ENCODE measurements at places on chromosomes 4 and X.

DNA sequence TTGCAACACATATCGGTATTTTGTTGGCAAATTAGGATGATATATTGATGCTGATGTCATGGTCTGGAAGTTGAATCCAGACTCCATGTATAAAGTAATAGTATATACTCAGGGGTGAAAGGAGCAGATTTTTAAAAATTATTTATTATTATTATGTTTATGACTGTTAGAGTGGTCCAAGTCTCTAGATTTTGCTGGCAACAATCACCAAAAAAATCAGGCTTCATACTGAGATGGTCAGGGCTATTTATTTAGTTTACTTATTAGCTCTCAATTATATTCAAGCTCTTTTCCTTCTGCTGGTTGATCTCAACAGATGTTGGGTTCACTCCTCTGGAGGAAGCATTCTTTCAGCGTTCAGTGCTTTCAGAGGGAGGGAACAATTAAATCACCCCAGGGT lies 73.9 kb upstream of the VCX3B start:
- DNase-seq = peak; percentile 60

GRCh38 chr4:68904786-68905185 lies 46.8 kb downstream of the UGT2A3 start:
- no peak for DNase-seq

- DNase-seq = peak; percentile 73
Observed at GRCh38 chr4:103664436-103665075, 55.2 kb downstream of the TACR3 start.

DNA sequence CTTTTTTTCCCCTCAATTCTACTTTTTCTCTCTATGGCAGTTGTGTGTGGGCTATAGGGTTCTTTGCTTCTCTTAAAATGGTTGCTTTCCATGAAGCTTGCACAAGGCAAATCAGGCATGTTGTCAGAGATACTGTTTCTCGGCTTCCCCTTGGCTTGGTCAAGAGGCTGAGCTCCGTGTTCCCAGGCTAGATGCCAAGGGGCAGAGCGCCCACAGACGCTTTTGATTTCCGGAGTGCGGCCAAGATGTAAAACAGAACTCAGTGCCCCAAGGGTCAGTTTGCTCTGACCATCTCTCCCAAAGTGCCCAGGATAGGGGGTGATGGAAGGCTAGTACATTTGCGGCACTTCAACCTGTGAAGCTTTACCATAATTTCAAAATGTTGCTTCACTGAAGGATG lies 64.2 kb upstream of the DIPK2B start:
- DNase-seq = no peak

DNA sequence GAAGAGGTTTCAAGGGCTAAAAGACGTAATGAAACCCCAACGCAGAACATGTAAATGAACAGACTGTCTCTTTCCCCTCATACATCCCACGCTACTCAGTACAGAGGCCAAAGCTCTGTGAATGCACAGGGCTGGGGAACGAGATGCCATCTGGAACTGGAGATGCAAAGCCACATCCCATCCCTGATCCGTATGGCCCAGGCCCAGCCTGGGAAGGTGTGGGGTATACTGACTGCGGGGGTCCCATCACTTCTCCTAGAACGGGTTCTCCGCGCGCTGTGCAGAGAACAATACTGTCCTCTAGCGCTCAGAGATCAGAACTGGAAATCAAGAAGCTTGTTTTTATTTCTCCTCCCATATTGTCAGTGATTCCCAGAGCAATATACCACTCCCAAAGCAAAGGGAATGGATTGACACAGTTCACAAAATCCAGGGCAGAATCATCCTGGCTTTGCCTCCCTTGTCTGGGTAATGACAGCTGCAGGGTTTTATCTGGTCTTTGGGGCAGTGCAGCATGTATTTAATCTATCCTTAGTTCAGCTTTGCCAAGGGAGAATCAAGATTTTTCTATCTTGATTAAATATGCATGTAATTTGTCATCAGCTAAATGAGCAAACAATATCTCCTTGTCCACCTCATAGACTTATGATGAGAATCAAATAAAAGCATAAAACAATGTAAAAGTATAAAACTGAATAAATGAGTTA lies 47.3 kb upstream of the TLR3 start:
- DNase-seq = peak; percentile 66

- no peak for DNase-seq
Observed at GRCh38 chr4:19720190-19720589, 531.5 kb upstream of the SLIT2 start.

DNA sequence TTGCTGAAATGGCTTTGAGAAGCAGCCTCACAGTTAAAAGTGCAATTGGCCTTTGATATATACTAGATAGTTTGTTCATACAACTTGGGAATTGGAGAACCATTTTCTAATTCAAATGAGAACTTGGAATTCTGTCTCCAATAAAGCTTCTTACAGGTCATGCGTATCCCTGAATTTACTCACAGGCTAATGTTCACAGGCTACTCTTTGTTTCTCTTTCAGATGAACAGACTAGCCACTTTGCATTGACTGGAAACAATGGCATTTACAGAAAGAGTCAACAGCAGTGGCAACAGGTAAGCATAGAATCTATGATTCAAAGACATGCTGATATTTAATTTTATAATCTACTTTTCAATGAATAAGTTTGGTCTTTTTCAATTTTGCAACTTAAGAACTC lies 13.5 kb downstream of the AFF1 start:
- DNase-seq = no peak

DNA sequence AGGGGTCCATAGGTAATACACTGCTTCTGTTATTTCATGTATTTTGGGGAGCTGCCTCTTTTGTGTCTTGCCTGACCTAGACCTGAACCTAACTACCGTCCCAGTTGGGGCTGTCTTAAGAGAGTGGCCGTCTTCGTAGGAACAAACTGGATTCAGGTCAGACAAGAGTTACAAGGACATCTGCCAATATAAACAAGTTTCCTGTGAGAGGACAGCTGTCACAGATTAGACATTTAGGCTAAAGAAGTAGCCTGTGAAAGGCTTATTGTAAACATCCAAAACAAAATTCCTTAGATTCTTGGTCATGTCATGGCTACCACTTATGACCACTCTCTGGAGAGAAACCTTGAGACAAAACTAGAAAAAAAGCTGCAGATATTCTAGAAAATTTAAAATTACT lies 797.6 kb upstream of the AADAT start:
- DNase-seq = peak; percentile 19

DNA sequence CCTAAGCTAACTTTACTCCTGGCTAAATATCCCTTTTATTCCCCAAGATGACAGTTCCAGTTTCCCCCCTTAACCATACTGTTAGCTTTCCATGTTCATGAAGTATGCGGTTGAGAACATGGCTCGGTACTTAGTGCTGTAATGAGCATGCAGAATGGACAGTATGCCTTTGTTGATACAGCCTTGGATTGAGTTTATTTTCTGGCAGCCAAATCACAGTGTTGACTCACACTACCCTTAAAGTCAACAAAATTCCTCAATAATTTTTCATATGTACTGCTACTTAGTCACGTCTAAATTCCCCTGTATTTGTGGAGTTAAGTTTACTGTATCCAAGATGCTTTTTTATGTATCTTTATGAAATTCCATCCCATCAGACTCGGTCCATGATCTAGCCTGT lies 1.4 kb upstream of the VEGFC start:
- no peak for DNase-seq

GRCh38 chrX:140317462-140317861 lies 187.4 kb downstream of the SOX3 start:
- DNase-seq = no peak

DNA sequence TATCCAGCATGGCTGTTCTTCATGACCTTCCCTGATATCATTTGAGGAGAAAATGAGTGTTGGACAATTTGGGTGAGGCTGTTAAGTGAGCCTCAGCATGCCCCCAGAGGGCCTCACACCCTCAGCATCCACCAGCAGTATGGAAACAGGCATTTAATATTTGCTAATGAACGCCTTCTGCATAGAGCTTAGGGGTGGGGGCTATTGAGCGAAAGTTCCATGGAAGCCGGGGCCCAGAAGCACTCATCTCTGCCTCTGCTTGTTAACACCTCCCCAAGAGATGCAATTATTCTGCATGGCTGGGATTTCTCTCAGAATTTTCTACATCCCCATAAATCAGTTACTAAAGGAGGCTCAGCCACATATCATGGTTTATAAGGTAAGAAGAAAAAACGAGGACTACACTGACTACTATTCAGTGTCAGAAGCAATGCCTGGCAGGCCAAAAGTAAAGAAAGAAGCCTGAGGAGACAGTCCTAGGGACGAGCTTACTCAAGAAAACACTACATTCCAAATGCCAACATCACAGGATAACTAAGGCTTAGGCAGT lies 100.1 kb upstream of the MAP3K15 start:
- DNase-seq = no peak

DNA sequence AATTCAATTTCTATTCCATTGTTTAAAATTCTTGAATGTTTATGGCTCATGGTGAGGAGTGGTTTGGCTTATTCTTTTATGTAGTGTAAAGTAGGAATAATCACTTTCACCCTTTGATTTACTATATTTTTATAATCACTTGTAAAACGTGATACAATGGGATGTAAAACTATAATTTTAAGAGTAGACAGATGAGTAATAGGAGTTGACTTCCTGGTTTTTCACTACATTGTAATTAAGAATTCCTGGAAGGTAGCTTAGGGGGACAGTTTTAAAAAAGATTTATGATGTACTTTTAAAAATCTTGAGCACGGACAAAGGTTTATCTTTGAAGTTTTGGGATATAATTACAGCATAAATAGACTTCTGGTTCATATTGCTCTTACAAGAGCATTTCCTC lies 65.3 kb downstream of the PDGFC start:
- DNase-seq = no peak

DNA sequence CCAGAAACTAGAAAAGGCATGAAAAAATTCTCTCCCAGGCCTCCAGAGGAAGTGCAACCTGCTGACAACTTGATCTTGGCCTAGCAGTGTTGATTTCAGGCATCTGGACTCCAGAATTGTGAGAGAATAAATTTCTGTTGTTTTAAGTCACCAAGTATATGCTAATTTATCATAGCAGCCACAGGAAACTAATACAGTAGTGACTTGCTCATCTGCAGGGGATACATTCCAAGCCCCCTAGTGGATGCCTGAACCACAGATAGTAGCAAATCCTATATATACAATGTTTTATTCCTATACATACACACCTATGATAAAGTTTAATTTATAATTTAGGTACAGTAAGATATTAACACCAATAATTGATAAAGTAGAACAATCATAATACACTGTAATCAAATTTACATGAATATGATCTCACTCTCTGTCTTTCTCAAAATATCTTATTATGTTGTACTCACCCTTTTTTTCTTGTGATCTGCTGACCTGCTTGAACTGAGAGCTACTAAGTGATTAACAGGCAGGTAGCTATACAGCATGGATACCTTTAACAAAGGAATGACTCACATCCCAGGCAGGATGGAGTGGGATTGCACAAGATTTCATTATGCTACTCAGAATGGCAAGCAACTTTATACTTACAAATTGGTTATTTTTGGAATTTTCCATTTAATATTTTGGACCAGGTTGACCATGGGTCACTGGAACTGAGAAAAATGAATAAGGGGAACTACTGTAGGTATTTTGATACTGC lies 501.1 kb downstream of the KCNIP4 start:
- no peak for DNase-seq

- DNase-seq = no peak
Observed at GRCh38 chr4:165834116-165834515, 38.9 kb upstream of the TLL1 start.

DNA sequence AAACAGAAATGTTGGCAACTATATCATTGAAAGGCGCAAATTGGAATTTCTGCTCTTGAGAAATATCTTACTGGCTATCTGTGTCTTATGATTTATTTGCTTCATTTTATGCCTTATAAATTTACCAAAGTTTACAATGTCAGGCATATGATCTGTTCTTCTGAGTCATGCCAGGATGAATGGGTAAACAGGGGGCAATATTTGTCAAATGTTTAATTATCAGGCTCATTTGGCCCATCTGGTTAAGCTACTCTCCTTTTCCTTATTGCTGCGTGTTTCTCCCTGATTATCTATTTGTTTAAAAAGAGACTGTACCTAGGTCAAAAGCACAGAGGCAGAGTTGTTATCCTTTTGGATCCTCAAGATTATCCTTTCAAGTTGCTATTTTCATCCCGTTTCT lies 903.8 kb upstream of the PCDH10 start:
- DNase-seq = no peak

GRCh38 chrX:18833071-18833731 lies 125.8 kb downstream of the PPEF1 start:
- peak; percentile 85 for DNase-seq

- no peak for DNase-seq
Observed at GRCh38 chrX:72306085-72306801, 529 bp upstream of the CITED1 start.

GRCh38 chrX:82534086-82534597 lies 973.9 kb upstream of the POU3F4 start:
- no peak for DNase-seq

Data from muscle of leg (tissue), 16 donors.